Stimulated activated CD8-positive, alpha-beta memory T cell treated with anti-CD3 and anti-CD28 coated beads, Interleukin-15, amount 100 ng/mL, for 1 hour (primary cell): ENCODE measurements at places on chromosomes 2 and 18.

- no peak for DNase-seq
Measured at GRCh38 chr2:47029737-47030524, 114.3 kb upstream of the MCFD2 start.

- no peak for DNase-seq
Measured at GRCh38 chr2:217254111-217254510, 394.2 kb upstream of the TNP1 start.

DNA sequence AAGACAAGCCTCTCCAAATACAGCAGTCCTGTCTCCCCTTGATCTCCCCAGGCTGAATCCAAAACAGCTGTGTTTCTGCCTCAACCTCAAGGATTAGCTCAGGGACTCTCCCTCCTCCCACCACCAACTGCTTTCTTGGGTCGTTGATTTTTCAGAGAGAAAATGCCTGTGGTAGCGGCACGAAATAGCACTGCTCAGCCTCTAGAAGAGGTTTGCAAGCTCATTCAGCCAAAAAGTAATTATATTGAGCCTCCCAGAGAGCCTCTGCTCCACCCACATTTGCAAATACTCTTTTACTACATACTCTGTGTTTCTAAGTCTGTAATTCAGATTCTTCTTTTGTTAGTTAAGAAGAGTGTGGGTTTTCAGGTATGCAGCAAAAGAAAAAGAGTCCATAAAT, 396.4 kb upstream of the TNP1 start:
- DNase-seq = no peak

DNA sequence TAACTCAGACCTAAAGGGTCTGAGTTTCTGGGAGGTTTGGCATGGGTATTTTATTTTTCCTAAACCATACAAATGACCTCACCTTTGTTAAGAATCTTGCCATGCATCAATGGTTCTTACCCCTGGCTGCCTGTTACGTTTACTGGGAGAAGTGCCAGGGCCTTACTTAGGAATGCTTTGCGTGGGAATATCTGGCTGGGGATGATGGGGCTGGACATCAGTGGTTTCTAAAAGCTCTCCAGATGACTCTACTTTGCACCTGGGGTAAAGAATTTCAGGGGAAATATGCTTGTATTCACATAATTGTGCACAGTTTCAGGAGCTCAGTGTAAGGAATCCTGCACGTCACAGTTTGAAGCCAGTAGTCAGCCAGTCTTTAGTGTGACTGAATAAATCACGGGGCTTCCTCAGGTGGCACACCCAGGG, 18.2 kb upstream of the DAW1 start:
- DNase-seq = no peak

DNA sequence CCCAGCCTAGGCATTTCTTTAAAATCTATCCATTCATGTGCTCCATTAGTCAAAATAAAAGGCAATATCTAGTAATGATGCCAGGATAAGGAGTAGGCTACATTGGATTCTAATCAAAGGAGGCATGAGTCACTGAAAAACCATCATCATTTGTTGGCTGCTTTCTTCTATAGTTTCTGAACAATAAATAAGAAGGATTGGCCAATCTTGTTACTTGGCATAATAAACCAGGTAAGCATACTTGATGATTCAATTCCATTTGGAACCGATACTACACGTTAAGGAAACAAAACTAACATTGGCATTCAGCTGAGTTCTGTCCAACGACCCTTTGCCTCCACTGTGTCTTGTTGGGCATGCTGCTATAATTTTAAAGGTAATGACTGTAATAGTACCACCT, 27.2 kb downstream of the ATP8B1 start:
- DNase-seq = no peak

DNA sequence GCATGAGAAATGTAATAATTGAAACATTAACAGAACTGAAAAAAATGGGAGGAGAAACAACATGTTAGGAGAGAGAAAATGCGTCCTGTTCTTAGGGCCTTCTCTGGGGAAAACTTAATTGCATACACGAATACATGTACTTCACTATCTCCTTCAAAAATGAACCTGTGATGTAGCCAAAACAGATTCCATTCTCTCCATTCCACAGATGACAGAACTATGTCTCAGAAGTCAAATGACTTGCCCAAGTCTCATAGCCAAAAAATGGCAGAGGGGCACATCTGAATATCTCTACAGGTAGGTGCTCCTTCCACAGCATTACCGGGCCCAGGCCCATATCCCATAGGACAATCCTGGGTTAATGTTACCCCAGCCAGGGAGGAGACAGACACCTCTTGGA, 3.9 kb upstream of the DCTN1 start:
- no peak for DNase-seq

GRCh38 chr18:7927119-7927518, 360.0 kb downstream of the PTPRM start:
- DNase-seq = no peak

DNA sequence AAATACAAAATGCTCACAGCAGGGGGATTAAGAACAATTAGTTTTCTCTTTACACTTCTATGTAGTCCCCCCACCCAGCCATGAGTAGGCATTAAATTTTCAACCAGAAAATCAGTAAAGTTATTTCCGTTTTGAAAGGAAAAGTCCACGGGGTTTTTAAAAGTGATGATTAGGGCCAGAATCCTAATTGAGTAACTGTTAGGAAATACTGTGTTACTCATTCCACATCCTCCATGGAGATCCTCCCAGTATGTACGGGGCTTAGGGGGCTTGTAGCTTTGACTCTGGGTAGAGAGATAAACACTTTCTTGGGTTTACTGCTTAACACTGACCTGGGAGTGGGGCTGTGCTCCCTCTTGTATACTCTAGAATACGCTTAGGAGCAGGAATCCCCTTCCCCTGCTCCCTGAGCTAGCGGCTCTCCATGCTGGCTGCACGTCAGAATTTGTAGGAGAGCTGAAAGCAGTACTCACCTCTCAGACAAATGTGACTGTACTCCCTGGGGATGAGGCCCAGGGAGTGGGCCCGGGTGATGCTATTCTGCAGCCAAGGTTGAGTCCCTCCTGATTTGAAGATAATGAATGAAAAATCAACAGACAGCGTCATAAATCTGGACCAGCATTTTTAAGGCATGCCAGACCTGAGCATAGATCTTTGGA, 100.5 kb downstream of the SLC4A3 start:
- DNase-seq = no peak

- DNase-seq = no peak
Measured at GRCh38 chr2:117190856-117191559, 623.5 kb upstream of the DDX18 start.

GRCh38 chr18:74196220-74197119, 48.1 kb downstream of the TIMM21 start:
- peak; percentile 18 for DNase-seq

DNA sequence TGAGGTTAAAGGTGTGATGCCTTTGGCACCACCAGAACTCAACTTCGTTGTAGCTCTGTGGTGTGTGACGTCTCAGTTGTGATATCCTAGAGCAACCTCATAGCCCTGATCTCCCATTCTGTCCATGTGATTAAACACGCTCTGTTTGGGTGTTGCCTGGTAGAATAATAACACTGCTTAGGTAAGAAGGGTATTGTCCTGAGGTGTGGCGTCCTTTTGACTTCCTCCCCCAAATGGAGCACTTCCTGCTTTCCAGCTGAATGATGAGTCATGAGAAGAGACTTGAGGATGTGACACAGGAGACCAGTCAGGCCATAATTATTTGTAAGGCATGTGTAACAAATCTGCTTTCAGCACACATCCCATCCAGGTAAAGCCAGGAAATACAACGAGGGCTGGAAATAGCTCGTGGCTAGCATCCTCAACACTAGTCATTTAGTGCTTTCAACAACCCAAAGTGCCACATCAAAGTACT, 100.7 kb downstream of the RAPGEF4 start:
- no peak for DNase-seq

DNA sequence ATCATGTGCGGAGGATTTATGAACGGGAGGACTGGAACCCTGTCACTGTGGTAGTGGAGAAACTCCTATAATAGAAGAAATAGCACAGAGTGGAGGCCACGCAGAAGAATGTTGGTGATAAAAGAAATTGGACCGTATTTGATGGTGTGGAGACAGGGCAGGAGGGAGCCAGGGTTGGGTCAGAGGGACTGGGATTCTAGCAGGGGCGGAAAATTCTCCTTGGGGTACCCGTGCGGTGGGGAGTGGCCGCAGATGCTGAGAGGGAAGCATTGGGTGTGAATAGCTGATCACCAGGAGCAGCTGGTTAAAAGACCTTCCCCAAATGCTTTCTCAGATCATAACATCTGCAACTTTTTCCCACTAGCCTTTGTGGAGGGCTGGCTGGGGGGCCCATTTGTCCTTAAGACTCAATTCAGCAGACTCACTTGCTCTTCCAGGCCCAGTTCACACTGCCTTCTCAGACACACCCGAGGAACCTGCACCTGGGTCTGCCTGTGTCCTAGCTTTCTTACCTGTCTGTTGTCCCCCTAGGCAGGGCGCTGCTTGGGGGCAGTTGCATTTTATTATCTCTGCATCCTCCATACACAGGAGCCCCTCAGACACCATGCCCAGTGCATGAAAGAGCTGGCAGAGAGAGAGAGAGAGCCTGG, 7.1 kb downstream of the SH3BP4 start:
- no peak for DNase-seq

GRCh38 chr2:225402210-225402776, 2.8 kb downstream of the NYAP2 start:
- no peak for DNase-seq

DNA sequence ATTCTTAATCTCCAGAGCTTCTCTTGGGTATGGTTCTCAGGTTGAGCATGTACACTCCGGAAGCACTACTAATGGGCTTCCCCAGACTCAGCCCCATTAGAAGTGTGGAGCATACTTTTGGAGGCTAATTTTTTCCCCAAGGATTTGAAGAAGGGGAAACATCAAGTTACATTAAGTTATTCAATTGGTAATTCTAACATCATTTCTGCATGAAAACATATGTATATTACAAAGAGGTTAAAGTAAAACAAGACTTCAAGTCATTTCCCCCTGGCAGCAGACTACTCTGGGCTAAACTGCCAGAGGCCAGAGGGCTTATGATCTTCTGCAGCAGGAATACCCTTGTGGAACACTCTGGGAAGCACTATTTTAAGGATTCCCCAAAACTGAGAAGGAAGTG, 227.7 kb upstream of the STK17B start:
- DNase-seq = no peak

GRCh38 chr2:174877751-174878150, 113.5 kb upstream of the CHRNA1 start:
- no peak for DNase-seq

DNA sequence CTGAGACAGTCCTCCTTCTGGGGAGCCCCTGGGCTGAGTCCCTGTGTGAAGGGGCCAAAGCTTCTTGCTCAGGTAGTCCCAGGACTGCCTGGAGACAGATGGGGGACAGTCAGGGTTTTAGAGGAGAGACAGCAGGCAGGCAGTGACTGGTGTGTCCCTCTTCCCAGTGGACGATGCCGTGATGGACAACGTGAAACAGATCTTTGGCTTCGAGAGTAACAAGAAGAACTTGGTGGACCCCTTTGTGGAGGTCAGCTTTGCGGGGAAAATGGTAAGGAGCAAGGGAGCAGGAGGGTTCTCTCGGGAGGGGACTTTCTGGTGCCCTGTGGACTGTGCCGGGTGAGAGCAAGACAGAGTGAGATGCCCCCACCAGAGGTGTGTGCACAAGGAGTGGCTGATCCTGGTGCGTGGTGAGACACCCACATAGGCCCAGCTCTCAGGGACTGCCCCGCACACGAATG, 74.8 kb downstream of the DYSF start:
- no peak for DNase-seq

- no peak for DNase-seq
Measured at GRCh38 chr2:197145471-197146056, 165.0 kb downstream of the ANKRD44 start.

- no peak for DNase-seq
Measured at GRCh38 chr2:99879481-99879880, 262.9 kb downstream of the AFF3 start.

GRCh38 chr2:6914828-6915227, 2.4 kb upstream of the RNF144A start:
- no peak for DNase-seq

GRCh38 chr2:193315428-193316091, 1120.8 kb upstream of the TMEFF2 start:
- DNase-seq = no peak

- DNase-seq = no peak
Measured at GRCh38 chr2:99395589-99396130, 58.5 kb downstream of the EIF5B start.

DNA sequence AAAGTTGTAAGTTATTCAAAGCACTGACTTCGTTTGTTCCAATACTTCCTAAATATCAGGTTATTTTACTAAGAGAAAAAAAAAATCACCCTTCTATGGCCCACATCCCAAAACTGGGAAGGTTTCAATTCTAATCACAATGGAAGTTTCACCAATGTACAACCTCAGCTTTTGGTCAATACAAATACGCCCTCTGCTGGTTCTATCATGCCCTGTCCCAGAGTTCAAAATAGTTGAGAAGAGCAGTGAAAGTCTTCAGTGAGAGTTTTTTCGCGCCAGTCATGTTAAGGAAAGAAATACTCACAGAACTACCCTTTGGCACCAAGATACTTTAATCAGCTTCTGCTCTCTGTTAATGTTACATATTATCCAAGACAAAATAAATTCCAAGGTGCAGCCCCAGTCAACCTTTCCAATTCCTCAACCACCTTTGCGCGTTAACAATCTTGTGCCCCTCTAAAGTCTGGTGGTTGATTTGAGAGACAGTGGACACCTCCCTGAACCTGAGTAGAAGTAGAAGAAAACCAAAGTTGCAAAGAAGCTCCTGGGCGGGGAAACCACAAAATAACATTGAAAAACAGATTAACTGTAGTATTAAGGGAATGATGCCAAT, 59.9 kb downstream of the SUMO1 start:
- peak; percentile 20 for DNase-seq

GRCh38 chr18:13137670-13138419, 80.7 kb upstream of the LDLRAD4 start:
- no peak for DNase-seq

DNA sequence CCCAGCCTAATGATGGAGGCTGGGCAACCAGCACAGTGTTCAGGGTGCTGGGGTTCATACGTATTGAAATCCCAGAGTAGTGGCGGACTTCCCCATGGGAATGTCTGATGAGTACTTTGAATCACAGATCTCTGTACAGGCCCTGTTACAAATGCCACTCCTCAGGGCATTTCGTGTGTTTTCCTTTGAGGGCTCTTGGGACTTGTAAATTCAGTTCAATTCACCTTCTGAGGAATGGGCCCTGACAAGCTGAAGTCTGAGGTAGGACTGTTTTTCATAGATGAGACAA, 288 bp upstream of the RDH14 start:
- no peak for DNase-seq

GRCh38 chr18:2891526-2892431, 45.0 kb downstream of the EMILIN2 start:
- DNase-seq = no peak

DNA sequence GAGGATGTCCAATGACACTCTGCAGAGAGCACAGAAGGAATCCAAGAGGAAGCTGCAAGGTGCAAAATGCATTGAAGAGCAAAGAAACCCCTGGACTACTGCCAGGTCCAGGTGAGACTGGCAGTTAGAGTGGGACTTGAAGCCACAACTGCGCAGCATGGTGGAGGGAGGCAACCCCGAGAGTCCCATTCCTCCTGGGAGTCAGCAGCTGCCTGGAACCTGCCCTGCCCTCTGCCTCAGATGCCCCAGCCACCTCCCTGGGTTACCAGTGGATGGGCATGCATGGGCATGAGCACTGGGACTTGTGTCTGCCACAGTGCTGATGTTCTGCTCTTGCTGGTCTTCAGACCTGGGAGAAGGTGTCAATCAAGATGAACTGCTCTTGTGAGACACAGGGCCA, 43.2 kb downstream of the ANKMY1 start:
- DNase-seq = no peak

- DNase-seq = no peak
Measured at GRCh38 chr2:27448381-27448780, 6.2 kb downstream of the KRTCAP3 start.
